ENCODE measurements at places on chromosomes 11 and 22. TPM values are rescaled to one million over a fixed set of nuclear protein-coding genes. Genes with fewer than 3 reads are reported as not detected.

DNA sequence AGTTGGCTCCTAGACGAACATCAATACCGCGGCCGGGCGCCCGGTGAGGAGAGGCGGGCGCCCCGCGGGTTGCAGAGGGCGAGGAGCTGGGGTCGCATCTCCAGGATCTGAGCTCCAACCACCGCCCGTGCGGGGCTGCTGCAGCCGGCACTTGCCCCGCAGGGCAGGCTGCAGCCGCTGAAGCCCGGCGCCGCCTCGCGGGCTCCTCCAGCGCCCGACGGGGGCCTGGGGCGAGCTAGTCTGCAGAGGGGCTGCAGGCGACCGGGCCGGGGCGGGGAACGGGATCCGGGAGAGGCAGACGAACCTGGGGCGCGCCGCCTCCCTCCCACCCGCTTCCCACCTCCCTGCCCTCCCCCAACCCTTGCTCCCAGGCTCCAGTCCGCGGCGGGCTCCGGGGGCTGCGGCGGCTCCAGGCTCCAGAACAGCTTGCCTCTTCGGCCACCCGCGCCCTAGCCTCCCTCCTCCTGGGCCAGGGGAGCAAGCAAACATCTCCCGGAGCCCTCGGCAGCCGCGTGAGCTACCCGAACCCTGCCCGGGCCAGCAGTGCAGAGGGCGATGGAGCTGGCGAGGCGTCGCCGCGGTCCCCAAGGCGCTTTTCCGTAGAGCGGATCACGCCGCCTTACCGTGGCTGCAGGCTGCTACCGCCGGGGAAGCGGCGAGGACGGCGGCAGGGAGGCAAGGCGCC is 802 bp downstream of the TENM4 start:
- DNase-seq, result no peak

- no peak for DNase-seq
These were observed 36.1 kb upstream of the AMOTL1 start for GRCh38 chr11:94731880-94732601.

OR52I2 gene
- total RNA-seq, result not detected

DNA sequence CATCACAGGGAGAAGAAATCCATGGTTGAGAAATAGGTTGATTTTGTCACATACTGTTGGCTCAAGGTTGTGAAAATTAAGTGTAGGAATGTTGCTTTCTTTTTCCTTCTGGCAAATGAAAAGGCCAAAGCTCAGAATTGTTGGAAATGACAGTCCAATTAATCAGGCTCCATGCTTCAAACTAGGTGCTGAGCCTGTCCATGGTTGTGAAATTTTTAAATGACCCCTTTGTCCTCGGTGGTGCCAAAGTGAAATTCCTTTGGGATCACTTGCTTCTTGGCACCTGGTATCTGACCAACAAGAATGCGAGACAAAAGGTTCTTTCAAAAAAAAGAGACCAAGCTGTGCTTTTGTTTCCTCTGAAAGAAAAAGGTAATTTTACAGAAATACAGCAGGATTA is 451.9 kb downstream of the ETS1 start:
- DNase-seq, result no peak

- no peak for DNase-seq
These were observed 29.5 kb downstream of the KREMEN1 start for GRCh38 chr22:29102300-29102699.

GRCh38 chr22:36756746-36757655 is 18.9 kb downstream of the IFT27 start:
- DNase-seq, result no peak

DNA sequence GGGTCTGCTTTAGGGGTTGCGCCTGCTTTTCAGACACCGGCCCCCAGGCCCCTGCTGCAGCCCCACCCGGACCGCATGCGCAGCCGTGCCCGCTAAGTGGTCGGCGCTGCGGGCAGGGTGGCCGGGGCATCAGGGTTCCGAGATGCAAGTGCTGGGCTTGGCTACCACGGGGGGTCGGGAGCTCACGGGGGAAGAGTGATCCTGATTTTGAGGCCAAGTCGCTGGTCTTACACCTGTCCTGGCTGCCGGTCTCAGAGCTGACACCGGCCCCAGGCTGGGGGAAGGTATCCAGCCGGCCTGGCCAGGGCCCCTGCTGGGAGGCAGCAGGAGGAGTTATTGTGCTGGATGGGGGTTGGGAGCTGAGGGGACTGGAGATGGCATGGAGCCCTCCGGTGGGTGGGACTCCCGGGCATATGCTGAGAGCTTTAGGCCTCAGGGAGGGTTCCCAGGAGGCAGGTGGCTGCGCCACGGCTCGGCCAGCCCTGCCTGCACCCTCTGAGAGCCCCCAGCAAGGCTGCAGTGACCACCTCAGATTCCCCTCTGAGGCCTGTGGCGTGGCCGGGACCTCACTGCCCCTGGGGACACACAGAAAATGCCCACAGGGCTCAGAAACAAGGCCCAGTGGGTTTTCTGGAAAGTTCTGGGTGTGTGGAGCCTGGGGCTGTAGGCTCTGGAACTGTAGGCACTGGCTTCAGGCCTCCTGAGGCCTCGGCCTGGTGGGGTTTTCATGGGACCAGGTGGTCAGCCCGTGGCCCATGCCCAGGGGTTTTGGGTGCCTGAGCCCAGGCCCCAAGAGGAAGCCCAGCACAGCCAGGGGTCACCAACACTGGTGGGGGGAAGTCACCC is 4.4 kb upstream of the MUC5AC start:
- no peak for DNase-seq

DNA sequence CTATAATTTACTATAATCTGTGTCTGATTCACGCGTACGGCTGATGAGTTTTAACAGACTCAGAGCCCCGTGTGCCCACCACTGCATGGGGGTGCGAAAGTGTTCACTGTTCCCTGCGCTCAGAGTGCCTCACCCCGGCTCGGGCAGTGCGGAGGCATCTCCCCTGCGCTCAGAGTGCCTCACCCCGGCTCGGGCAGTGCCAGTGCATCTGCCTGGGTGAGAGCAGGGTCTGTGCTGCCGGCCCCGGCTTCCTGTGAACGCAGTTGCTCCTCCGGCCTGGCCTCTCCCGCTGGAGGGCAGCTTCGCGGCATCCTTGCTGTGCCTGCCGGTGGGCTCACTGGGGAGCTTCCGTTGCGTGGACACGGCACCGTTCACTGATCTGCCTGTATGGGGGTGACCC is 14.2 kb downstream of the PTDSS2 start:
- no peak for DNase-seq

GRCh38 chr22:19571995-19572394 is 47.8 kb upstream of the CLDN5 start:
- no peak for DNase-seq

OR51E2 gene
- not detected for total RNA-seq

- no peak for DNase-seq
These were observed 12.2 kb downstream of the NEU3 start for GRCh38 chr11:75000975-75001354.

OR4D6 gene
- total RNA-seq, result not detected

GRCh38 chr11:95556011-95556341 is 233.6 kb downstream of the FAM76B start:
- DNase-seq, result no peak

GRCh38 chr11:70500076-70500847 is 101.9 kb downstream of the CTTN start:
- no peak for DNase-seq

DNA sequence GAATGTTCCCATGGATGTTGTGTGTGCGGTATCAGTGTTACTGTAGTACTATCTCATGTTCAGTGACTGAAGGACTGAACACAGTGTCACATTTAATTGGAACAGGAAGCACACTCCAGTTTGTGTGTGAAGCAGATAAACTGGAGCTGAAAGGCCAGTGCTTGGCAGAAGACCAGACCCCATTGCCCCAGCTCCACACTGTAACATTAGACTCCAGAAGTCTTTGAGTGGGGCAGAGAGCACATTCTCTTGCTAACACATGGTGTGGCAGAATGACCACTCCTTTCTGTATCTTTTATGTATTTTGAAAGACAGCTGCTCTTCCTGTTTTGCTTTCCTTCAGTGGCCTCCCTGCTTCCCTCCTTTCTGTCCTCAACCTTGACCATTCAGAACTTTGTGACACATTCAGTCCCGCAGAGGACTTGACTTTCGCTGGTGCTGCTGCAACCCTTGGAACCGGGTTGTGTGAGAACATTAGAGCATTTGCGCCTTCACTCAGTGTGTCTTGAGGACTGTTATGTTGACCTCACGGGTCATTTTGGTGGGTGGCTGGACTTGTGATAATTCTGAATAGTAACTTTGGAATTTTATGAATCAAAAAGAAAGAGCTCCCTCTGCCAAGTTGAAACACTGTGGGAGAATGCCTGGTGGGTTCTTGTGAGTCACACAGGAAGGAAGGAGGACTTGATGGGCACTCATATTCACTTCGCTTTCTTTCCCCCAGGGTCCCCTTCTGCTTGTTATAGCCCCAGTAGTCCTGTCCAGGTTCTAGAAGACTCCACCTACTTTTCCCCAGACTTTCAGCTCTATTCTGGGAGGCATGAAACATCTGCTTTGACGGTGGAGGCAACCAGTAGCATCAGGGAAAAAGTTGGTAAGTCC is 26.4 kb downstream of the AMOTL1 start:
- DNase-seq, result no peak

DNA sequence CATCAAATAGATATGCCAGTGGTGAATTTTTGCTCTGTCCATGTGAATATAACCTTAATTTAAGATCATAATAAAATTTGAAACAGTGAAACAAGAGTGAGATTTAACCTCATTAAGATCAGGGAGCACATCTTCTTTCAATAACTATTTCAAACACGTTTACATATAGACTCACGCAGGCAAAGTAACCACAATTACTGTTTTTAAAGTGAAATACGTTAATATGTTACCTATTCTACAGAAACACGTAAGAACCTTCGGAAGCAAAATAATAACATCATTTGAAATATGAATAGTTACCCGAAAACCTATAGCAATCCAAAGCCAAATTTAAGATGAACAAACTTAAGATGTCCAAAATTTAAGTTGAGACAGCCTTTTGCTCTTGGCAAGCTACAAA is 136.2 kb upstream of the ZC3H12C start:
- DNase-seq, result no peak

GRCh38 chr11:7448201-7448600 is 37.1 kb upstream of the OLFML1 start:
- no peak for DNase-seq

- DNase-seq, result no peak
These were observed 50.3 kb upstream of the EHF start for GRCh38 chr11:34570584-34570983.

DNA sequence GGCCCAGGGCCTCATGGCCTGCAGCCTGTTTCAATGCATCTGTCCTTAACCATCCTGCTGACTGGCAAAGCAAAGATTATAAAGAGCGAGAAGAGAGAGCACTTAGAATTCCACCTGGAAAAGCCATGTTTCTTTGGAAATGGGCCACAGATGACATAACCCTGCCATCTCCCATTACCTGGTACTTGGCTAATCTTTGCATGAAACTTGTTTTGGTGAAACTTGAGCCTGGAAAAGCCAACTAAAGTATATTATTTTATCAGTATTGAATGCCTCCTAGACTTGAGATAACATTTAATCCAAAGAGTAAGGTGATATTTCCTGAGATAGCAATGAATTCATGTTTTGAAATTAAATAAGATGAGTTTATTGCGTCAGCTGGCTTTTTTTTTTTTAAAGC is 72.6 kb downstream of the NAV2 start:
- no peak for DNase-seq

- no peak for DNase-seq
These were observed 119.1 kb upstream of the LRRC4C start for GRCh38 chr11:41578421-41579051.

TMEM258 gene
- total RNA-seq, result 53.9 TPM
